Astrocyte of the spinal cord (primary cell): ENCODE measurements at places on chromosomes 4 and X.

GRCh38 chr4:140408974-140409373 is 18.5 kb downstream of the CLGN start:
- DNase-seq, result no peak

DNA sequence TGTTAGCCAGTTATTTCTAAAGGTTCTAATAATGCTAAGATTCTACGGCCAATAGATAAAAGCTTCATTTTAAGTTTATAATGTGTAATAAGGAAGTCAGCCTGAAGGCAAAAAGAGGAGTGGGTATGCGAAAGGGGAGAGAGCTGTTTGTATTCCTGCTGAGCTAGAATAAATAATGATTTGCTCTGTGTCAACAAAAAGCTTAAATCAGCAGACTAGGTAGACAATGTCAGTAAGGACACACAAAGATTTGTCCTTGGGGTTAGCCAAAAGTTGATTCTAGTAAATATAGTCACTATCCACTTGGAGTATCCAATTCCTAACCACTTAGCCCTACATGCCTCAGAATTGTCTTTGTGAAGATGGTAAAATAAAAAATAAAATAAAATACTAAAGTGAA is 90.3 kb upstream of the GRIA3 start:
- DNase-seq, result no peak

GRCh38 chr4:169617306-169617705 is 3.1 kb upstream of the CLCN3 start:
- no peak for DNase-seq

DNA sequence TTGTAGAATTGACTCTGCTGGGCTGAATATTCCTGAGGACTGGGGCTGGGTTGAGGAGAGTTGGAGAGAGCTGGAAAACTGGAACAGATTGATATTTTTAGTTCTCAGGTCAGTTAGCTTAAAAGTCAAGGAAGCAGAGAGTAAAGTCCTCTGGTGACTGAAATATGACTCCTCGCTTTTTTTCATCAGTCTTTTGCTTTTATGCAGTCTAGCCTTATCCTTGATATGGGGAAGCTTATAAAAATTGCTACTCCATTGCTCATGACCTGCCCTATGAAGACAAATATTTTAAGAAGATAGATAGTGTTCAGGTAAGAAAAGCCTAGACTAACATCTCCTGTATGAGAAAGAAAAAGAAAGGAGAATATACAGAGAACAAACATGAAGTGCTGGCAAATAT is 152.7 kb downstream of the C4orf33 start:
- no peak for DNase-seq

DNA sequence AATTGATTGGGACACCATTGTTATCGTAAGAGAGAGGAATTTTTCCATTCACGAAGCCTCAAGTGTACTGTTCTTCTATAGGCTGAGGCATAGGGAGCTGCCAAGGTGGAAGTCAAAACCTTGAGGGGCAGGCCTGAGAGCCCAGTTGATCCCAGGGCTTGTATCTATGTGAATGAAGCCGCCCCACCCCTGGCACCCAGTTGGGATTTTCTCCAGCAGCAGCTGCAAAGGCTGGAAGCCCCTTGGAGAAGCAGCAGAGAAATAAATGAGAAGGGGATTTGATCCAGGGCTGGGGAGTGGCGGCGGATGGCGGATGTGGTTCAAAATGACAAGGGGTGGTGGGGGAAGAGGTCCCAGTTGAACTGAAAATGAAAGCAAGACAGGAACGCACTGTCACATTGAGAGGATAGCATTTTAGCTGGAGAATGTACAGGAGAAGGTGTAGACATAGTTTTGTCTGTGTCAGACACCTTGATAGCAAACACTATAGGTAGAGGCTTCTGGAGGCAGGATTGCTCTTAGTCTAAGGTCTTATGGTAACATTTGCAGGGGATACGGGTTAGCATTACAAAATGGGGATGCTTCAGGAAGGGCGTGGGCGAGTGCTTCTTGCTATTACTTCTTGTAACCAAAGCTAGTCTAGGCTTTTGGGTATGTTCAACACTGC is 32.6 kb downstream of the DOCK11 start:
- no peak for DNase-seq

DNA sequence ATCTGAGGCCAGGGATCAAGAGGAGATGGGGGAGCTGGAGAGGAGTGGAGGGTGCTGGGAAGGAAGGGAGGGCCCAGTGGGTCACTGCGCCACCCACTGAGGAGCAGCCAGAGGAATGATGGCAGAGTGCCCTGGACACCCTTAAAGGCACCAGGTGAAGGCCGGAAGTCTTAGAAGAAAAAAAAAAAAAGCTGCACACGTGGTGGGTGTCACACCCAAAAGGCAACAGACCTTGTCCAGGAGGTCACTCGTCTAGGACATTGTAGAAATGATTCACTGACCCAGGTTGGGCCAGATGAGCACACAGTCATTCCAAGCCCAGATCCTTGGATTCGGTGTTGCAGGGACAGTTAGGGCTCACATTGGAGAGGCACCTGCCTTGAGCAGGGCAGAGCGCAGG is 93.5 kb upstream of the TRIM2 start:
- DNase-seq, result no peak

DNA sequence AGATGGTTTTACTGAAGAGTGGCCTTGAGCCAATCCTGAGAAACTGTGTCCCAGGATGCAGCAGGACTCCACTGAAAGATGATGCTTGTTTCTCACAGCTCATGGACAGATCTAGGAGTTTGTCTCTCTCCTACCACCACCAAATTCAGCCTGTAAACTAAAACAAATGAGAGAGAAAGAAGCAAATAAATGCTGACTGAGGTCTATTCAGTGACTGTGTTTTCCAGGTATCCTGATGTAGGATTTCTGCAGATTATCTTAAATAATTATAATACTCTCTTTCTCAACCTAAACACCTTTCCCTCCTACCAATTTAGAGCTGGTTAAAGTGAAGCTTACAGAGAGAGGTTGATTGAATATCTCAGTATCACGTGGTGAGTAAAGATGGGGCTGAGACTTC is 599.6 kb upstream of the LCORL start:
- DNase-seq, result no peak

- peak; percentile 27 for DNase-seq
Measured at GRCh38 chrX:15816886-15817285, 26.6 kb downstream of the ZRSR2 start.

- DNase-seq, result peak; percentile 27
Measured at GRCh38 chrX:132615391-132616131, 126.7 kb upstream of the MBNL3 start.

DNA sequence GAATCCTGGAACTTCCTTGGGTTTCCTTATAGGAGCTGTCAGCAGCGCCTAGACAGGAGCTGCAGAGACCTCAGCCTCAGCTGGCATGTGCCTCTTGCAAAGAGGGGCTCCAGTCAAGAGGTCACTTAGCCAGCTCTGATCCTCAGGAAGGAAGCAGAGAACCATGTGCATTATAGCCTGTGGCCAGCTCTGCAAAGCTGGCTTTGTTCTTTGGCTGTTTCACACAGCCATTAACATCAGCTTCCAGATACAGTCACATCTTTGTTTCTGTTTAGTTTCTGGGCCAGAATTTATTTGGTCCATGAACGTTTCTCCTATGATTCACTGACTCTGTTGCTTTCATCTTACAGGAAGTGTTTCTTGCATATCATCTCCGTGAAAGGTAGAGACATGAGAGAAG is 92.4 kb downstream of the CC2D2A start:
- no peak for DNase-seq

DNA sequence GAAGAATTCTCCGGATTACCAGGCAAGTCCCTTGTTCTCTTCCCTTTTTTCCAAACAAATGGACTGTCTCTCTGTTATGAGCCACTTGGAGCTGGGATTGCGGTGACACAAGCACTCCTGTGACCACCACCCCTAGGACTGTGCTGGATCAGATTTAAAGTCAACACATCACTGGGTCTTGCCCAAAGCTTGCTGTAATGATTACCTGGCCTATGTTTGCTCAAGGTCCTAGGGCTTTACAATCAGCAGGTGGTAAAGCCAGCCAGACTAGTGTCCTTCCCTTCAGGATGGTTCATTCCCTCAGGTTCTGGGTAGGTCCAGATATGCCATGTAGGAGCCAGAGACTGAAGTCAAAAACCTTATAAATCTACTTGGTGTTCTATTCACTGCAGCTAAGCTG is 144.7 kb downstream of the COX18 start:
- DNase-seq, result no peak

GRCh38 chrX:154436983-154437752 is at the start of gene GDI1:
Gene GDI1 (plus strand): TSS chrX:154437154. CDS start chrX:154437255, 101 bp downstream.
- peak; percentile 49 for DNase-seq

DNA sequence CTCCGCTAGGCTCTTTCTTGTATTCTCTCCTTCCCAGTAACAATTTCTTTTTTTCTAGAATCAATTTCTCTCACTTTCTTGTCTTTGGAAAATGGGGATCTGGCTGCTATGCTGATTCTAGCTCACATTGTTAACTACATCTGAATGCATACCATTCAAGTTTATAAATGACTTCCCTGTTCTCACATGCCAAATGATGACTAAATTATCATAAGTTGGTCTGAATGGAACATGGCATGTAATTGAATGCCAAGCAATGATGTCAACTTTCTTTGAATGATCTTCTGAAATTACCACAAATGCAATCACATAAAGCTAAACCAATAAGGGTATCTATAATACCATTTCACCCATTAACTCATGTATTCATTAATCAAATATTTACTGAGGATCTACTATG is 2.7 kb upstream of the ITM2A start:
- no peak for DNase-seq

- DNase-seq, result no peak
Measured at GRCh38 chr4:142856576-142856975, 10.5 kb upstream of the INPP4B start.
